ENCODE measurements at places on chromosomes 16 and 17. TPM values are rescaled to one million over a fixed set of nuclear protein-coding genes. Genes with fewer than 3 reads are reported as not detected.

CDH5 gene
- 50.9 TPM for total RNA-seq

PHOSPHO1 gene
- total RNA-seq: 7.5 TPM

BCO1 gene
- total RNA-seq: not detected

KLHL11 gene
- 15.8 TPM for total RNA-seq

OR3A3 gene
- not detected for total RNA-seq

CCL16 gene
- total RNA-seq: 0.22 TPM

RNF166 gene
- total RNA-seq: 17.6 TPM

CCL22 gene
- total RNA-seq: not detected
